ENCODE measurements at places on chromosomes 4 and X.

DNA sequence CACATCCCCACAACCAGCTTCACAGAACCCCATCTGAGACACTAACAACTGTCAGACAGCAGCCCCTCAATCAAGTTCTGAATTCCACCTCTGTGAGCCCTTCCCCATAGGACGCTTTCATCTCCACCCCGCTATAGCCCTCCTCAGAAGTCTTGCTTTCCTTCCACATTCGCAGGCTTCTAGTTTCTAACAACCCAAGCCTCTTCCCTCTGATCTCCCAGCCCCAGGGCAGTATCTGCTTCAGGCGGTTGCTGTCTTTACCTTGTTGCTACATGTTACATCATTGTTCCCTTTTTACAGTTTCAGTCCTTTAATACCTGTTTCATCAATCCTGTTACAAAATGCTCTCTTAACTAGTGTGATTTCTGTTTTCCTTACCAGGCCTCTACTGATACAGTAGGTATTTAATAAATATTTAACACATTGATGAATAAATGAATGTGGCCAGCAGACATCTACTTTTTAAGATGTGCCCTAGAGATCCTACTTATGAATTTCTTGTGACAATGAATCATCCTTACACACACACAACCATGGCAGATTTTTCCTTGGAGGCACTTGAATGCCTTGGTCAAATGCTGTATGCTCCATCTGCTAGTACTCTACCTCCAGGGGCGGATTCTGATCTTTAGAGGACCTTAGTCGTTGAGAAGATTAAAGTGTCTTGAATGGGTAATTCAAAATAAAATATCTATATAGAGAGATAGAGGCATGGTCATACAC, 164.7 kb upstream of the SLIT2 start:
- DNase-seq, result no peak
- H3K27me3 ChIP-seq, result no peaks in the 10 kb centered on the region
- H3K4me1 ChIP-seq, result no peaks in the 10 kb centered on the region

DNA sequence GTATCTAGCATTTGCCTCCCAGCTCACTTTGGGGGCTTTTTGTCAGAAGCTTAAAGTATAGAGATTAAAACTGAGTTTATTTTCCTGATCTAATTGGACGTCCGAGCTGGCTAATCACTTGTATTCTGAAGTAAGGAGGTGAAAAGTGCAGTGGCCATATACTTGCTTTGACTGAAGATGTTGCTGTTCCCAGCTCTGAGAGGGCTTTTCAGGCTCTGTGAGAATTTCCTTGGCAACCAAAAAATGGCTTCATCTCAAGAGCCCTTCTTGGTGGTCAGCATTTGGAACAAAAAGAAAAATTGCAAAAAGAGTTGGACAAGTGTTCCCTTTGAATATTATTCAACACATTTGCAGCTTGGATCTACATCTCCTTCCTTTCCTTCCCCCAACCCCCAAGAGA, 67.0 kb downstream of the SLC4A4 start:
- no peak overlapping the region for H3K27ac ChIP-seq
- H3K4me3 ChIP-seq, result no peak overlapping the region
- no peaks in the 10 kb centered on the region for H3K36me3 ChIP-seq

GRCh38 chr4:127788517-127788916, 6.4 kb downstream of the HSPA4L start:
- no peaks in the 10 kb centered on the region for H3K4me1 ChIP-seq
- H3K27ac ChIP-seq, result no peak overlapping the region
- H3K27me3 ChIP-seq, result no peaks in the 10 kb centered on the region
- DNase-seq, result no peak
- no peaks in the 10 kb centered on the region for H3K36me3 ChIP-seq

DNA sequence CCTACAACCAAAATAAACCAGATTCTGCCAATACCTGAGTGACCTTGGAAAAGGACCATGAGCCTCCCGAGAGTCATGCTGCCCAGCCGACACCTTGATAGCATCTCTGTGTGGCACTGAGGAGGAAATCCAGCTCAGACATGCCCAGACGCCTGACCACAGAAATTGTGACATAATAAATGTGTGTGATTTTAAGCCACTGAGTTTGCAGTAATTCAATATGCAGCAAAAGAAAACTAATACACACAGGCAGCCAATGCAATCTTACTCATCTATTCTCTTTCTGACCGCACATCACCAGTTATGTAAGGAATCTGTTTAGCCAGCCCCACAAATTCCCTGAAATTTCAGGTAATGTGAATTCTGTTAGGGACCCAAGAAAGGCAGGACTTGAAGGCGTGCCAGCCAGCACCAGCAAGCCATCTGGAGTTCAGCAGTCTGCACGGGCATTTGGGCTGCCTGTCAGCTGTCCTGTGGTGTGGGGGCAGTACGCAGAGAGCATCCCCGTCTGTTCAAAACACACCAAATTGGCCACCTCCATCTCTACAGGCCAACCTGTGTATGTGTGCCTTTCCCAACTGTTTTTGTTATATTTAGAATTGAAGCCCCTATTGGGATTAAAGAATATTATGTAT, 176.4 kb downstream of the NLGN4X start:
- H3K27me3 ChIP-seq, result no peaks in the 10 kb centered on the region
- DNase-seq, result no peak
- H3K36me3 ChIP-seq, result no peaks in the 10 kb centered on the region
- H3K27ac ChIP-seq, result no peak overlapping the region

DNA sequence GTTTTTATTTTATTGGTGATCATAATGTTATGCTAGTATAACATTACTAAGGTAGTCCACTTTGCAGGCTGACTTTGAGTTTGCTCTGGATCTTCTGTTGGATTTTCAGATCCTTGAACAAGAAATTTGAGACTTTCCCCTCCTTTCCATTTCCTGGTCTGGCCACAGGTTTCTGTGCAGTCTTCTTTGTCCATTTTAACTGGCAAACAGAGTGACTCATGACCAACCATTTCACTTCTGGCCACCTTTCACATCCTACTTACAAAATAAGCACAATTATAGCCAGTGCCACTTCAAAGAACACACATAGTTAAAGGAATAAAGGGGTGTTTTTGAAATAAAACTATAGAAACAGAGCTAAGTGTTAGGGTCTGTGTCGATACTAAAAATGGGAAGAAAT, 8.4 kb downstream of the ANK2 start:
- H3K27me3 ChIP-seq, result no peaks in the 10 kb centered on the region
- H3K4me1 ChIP-seq, result no peaks in the 10 kb centered on the region
- H3K4me3 ChIP-seq, result no peak overlapping the region
- no peak overlapping the region for H3K27ac ChIP-seq
- DNase-seq, result no peak
- no peaks in the 10 kb centered on the region for H3K36me3 ChIP-seq

DNA sequence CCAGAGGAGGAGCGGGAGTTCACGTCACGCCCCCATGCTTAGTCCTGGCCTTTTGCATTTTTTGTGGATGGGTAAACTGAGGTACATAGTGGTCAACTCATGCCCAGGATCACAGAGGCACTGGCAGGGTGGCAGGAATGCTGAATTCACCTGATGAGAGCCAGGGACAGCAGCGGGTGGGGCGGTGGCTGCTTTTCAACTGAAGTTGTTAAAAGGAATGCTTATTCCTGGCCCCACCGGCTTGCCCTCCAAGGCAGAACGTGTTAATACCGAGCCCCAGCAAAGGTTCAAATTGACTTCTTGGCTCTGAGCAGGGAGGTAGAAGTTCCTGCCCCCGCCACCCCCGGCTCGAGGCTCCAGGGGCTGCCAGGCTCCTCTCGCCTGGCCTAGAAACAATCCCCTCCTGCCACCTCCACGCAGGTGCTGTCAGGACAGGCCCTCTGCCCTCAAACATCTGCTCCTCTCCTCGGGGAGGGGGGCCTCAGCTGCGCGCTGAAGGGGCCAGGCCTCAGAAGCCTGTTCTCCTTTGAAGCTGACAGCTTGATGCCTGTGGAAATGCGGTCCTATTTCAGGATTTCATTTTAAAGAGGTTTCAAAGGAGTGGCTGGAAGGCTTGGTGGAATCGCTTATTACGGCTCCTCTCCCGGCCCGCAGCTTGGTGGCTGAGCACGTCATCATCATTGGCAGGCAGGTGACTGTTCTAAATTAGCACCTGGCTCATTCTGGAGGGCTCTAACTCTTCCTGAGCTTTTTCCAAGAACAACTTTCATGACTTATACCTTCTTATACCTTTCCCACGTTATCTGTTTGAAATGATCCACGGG, 93.0 kb downstream of the PHKA2 start:
- no peaks in the 10 kb centered on the region for H3K27me3 ChIP-seq
- no peak overlapping the region for H3K27ac ChIP-seq
- no peak overlapping the region for H3K4me3 ChIP-seq
- H3K36me3 ChIP-seq, result no peaks in the 10 kb centered on the region

DNA sequence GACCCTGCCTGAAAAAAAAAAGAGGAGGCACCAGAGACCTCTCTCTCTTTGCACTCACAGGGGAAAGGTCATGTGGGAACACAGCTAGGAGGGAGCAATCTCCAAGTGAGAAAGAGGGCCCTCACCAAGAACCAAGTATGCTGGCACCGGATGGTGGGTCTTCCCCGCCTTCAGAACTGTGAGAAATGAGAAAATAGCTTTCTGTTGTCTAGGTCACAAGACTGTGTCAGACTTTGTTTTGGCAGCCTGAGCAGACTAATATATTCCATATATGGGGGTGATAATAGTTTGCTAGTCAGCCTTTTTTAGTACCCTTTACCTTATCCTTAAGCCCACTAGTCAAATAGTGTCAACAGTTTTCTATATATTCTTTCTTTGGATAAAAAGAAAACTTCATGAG, 193.0 kb downstream of the TRIML1 start:
- no peaks in the 10 kb centered on the region for H3K27me3 ChIP-seq
- peak overlapping the region; percentile 90 for H3K27ac ChIP-seq
- H3K4me3 ChIP-seq, result peak overlapping the region; percentile 52
- no peaks in the 10 kb centered on the region for H3K36me3 ChIP-seq
- H3K4me1 ChIP-seq, result peaks cover 22% of the 10 kb centered on the region
- peak; percentile 22 for DNase-seq

DNA sequence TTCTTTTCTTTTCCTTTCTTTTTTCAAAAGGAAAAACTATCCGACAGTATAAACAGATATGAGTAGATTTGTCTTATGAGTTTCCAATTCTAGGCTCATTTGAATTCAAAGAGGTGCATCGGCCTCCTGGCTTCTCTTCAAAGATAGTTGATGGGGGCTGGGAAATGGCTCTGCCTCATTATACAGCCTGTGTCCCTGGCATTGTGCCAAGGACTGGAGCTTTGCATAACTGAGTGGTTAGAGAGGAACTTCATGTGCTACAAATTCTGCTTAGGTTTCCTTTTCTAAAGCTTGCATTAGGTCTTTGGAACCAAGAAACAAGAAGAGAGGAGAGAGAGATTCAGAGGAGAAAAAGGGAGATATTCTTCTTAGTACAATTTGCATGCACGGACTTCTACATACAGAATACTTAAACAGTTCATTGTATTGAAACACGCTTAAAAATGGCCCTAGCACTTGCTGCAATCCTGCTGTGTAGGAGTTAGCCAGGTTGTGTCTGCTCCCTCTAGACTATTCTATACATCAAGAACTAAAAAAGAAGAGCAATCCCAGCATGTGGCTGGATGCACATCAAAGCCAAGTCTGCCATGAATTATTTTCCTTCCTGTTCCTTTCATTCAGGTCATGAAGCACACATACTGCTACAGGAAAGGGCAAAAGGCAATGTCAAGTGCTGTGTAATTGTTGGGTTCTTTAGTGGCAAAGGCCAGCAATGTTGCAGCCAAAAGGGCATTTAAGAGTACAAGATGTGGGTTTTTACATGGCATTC, 70.9 kb downstream of the INTS12 start:
- H3K4me1 ChIP-seq, result peaks cover 30% of the 10 kb centered on the region
- peak; percentile 47 for DNase-seq
- H3K27me3 ChIP-seq, result no peaks in the 10 kb centered on the region
- no peaks in the 10 kb centered on the region for H3K36me3 ChIP-seq
- H3K4me3 ChIP-seq, result no peak overlapping the region

GRCh38 chr4:141417387-141417786, 196.7 kb downstream of the ZNF330 start:
- H3K27me3 ChIP-seq, result no peaks in the 10 kb centered on the region
- DNase-seq, result no peak
- no peaks in the 10 kb centered on the region for H3K36me3 ChIP-seq
- H3K27ac ChIP-seq, result no peak overlapping the region
- H3K4me3 ChIP-seq, result no peak overlapping the region
- peaks cover 11% of the 10 kb centered on the region for H3K4me1 ChIP-seq

DNA sequence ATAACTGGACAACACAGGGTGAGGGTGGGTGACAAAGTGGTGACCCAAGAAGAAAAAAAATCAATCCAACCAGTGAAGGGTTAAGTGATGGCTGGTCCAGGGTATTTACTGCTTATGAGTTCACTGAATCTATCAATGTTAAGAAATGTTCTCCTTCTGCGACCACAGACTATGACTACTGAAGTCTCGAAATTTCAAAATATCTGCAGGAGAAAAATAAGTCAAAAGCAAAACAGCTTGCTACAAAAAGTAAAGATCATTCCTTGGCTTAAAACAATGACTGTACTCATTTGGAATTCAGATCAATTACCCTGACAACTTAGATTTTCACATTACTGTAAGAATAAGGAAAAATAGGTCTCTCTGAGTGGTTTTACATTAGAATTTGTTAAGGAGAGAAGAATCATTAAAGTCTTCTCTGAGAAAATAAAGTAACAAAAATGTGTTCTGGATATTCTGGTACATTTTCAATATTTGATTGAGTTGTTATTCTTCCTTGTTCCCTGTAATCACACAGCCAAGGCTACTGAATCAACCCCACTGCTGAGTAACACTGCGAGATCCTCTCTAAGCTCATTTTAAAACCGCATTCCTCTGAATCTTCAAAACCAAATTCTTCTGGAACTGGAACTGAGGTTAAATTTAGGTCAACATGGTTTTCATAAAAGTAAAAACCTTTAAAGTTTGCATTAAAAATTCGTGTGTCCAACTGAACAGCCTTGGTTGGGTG, 22.7 kb downstream of the SMPX start:
- no peaks in the 10 kb centered on the region for H3K4me1 ChIP-seq
- H3K36me3 ChIP-seq, result no peaks in the 10 kb centered on the region
- no peak overlapping the region for H3K27ac ChIP-seq
- DNase-seq, result no peak
- H3K4me3 ChIP-seq, result no peak overlapping the region

- no peaks in the 10 kb centered on the region for H3K4me1 ChIP-seq
- no peaks in the 10 kb centered on the region for H3K27me3 ChIP-seq
- no peak overlapping the region for H3K4me3 ChIP-seq
- H3K36me3 ChIP-seq, result no peaks in the 10 kb centered on the region
- DNase-seq, result no peak
- H3K27ac ChIP-seq, result no peak overlapping the region
Observed at GRCh38 chr4:82984459-82984858, 26.2 kb downstream of the LIN54 start.

DNA sequence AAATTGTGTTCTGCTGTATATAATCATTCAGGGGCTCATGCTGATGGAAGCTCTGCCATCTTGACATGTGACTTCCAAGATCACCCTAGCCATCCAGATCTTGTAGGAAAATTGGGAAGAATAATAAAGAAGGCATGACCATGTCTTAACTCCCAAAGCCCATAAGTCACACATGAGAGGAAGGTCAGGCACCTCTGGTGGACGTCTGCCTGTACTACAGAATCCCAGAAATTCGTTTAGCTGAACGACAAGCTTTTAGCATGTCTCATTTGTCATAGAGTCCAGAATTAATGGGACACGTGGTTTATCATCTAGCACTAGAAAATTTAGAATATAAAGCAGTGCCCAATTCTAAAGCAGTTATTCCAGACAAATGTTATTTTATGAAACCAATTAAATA, 212.7 kb downstream of the CENPC start:
- H3K4me1 ChIP-seq, result no peaks in the 10 kb centered on the region
- DNase-seq, result no peak
- H3K27me3 ChIP-seq, result no peaks in the 10 kb centered on the region
- no peak overlapping the region for H3K27ac ChIP-seq
- H3K4me3 ChIP-seq, result no peak overlapping the region
- no peaks in the 10 kb centered on the region for H3K36me3 ChIP-seq
